ENCODE measurements at places on chromosomes 3 and 15. TPM values are rescaled to one million over a fixed set of nuclear protein-coding genes. Genes with fewer than 3 reads are reported as not detected.

RCCD1 gene
- total RNA-seq, result 9.3 TPM

DNA sequence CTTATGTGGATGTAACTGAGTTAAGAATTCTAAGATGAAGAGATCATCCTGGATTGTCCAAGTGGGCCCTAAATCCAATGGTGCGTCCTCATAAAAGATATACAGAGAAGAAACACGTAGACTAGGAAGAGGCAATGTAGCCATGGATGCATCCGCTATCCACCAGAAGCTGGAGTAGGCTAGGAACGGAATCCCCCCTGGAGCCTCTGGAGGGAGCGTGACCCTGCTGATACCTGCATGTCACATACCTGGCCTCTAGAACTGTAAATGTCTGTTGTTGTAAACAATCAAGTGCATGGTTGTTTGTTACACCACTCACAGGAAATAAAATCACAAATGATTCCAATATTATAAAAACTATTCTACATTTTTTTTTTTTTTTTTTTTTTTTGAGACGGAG is 254.5 kb upstream of the RORA start:
- no peak for DNase-seq

DNA sequence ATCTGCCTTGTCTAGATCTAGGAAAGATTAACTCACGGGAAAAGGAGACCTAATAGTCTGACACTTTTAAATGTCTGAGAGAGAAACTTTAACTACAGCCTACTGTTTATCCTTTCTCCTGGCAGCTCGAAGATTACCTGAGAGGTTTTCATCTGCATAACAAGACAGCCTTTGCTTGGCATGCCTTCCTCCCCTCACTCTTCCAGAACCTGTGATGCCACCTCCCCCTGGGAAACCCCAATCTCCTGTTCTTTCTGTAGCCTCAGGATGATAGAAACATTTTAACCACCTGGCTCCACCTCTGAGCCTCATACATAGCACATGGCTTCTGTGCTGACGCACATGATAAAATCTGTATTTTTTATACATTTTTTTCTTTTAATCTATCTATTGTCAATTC is 420.8 kb downstream of the CNTN6 start:
- DNase-seq, result no peak

DNA sequence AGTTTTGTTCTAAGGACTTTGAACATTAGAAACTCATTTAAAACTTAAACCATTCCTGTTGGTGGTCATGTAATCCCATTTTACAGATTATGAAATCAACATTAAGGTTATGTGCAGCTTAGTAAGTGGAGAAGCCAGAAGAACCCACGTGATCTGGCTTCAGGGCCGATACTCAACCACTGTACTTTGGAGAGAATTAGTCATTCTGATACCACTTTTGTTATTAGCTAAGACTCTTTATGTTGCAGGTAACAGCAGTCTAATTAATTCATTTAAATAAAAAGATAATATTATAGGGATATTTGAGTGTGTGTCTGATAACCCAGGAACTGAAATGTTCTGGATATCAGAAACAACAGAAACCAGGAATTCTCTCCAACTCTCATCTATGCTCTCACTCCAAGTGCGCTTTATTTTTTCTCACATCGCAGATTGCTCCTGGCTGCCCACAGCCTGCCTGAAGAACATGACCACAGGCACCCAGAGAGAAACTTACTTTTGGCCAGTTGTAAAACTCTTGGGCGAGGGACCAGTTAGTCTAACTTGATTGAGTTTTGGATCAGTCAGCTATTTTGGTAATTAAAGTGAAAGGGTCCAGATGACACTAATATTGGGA is 25.2 kb downstream of the UBE2E1 start:
- DNase-seq, result no peak

DNA sequence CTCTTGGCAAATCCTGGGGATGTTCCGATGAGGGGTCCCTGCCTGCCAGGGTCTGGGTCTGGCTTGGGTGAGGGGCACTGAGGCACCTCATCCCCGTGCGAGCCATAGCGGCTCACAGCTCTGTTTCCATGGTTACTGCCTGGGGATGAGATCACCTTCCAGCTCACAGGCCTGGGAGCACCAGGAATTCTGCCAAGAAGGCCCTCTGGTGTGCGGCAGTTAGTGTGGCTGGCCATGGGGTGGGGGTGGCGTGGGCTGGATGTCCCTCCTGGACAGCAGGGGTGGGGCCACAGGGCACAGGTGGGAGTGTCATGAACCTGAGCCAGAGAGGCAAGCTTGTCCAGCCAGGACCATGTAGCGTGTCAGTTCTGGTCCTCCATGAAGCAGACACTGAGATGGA is 22.1 kb upstream of the PRR23E start:
- DNase-seq, result no peak

Measured in Right ventricle myocardium superior (tissue), 1 donor.